ENCODE measurements at places on chromosomes 13 and 19. TPM values are rescaled to one million over a fixed set of nuclear protein-coding genes. Genes with fewer than 3 reads are reported as not detected.

DNA sequence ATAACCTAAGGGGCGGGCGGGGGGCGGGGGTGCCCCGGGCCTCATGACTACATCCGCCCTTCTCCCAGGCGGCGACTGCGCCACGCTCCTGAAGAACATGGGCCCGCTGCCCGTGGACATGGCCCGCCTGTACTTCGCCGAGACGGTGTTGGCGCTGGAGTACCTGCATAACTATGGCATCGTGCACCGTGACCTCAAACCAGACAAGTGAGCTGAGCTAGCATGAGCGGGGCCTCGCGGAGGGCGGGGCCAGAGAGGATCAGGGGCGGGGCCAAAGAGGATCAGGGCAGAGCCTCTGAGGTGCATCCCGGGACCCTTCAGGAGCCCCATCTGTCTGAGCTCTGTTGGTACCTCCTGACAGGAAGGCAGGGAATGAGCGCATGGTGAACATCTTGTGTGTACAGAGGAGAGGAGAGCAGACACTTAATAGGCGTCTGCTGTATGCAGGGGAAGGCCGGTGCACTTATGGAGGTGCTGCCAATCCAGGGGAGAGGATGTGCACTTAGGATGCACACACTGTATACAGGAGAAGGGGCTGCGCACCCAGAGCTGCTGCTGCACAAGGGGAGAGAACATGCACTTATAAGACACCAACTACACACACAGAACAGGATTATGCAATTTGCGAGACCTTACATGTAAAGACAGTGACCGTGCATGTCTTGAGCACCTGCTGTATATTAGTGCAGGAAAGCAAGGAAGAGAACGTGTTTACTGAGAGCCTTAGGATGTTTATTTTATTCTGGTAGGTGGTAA is 20.9 kb upstream of the PIK3R2 start:
- no peak overlapping the region for H3K4me3 ChIP-seq
- no peaks in the 10 kb centered on the region for H3K4me1 ChIP-seq
- H3K36me3 ChIP-seq = peaks cover 94% of the 10 kb centered on the region
- no peaks in the 10 kb centered on the region for H3K27me3 ChIP-seq
- DNase-seq = no peak
- no peak overlapping the region for H3K27ac ChIP-seq

GRCh38 chr13:33277946-33278345 is 7.6 kb downstream of the STARD13 start:
- no peak for DNase-seq
- H3K27me3 ChIP-seq = no peaks in the 10 kb centered on the region
- peak overlapping the region; percentile 64 for H3K27ac ChIP-seq
- H3K36me3 ChIP-seq = no peaks in the 10 kb centered on the region
- H3K4me3 ChIP-seq = no peak overlapping the region
- peaks cover 19% of the 10 kb centered on the region for H3K4me1 ChIP-seq

- H3K27me3 ChIP-seq = no peaks in the 10 kb centered on the region
- no peak overlapping the region for H3K4me3 ChIP-seq
- no peaks in the 10 kb centered on the region for H3K36me3 ChIP-seq
- H3K27ac ChIP-seq = no peak overlapping the region
Observed at GRCh38 chr13:67200183-67200582, 30.0 kb downstream of the PCDH9 start.

Gene ERF
- polyA plus RNA-seq = 12.9 TPM

DNA sequence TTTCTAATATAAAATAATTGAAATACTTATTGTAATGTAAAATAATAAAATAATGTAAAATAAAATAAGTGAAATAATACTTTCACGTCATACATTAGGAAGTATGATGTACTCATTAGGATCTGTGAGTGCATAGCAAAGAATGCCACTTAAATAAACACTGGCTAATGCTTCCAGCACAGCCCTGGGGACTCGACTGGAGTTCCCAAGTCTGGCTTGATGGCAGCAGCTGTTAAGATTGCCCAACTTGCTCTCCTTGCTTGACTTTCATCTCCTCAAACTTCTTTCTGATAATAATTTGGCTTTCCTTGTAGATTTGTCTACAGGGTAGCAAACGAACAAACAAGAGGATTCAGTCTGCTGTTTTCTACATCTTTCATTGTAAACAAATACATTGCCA is 191.9 kb downstream of the COG6 start:
- no peak overlapping the region for H3K4me3 ChIP-seq
- no peaks in the 10 kb centered on the region for H3K4me1 ChIP-seq
- DNase-seq = no peak
- no peaks in the 10 kb centered on the region for H3K36me3 ChIP-seq
